Activated naive CD8-positive, alpha-beta T cell treated with anti-CD3 and anti-CD28 coated beads for 36 hours (primary cell): ENCODE measurements at places on chromosomes 7 and 10.

DNA sequence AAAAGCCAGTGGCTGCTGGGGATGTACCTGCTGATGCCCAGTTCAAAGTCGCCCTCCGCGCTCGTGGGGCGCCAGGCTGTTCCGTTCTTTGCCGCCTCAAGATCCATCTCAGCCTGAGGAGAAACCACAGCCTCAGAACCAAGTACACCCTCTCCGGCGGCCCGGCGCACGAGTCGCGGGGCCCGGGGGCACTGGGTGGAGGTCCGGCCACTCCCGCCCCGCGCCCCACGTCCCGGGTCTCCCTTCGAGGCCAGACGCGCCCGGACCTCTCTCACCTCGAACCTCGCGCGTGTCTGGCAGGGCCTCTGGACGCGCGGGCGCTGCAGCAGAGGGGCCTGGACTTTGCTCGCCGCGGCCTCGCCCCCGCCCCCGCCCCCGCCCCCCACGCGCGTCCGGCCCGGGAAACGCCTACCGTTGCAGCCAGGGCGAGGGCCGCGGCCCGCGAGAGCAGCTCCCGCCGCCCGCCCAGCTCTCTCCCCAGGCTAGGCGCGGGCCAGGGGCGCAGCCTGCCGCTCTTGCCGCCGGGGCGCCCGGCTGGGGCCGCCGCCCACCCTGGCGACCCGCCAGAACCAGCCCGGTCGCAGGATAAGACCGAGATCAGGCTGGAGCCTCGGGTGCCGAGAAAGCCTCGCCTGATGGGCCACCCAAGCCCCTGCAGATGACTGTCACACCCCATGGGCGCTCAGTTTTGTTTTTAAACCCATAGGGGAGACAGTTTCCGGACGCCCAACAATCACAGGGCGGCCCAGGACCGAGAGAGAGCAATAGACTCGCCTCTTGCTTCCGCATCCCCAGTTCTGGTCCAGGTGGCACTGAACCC is at the start of gene ABCB4:
Gene ABCB4 (minus strand): TSS at position 322 of the 820 bp plus-strand sequence. CDS start 215 bp downstream, at position 107.
- H3K27me3 ChIP-seq, result peaks cover 47% of the 10 kb centered on the region
- peaks cover 11% of the 10 kb centered on the region for H3K4me1 ChIP-seq
- peak within 1 kb of the TSS; percentile 62 for H3K27ac ChIP-seq
- peak; percentile 8 for DNase-seq

DNA sequence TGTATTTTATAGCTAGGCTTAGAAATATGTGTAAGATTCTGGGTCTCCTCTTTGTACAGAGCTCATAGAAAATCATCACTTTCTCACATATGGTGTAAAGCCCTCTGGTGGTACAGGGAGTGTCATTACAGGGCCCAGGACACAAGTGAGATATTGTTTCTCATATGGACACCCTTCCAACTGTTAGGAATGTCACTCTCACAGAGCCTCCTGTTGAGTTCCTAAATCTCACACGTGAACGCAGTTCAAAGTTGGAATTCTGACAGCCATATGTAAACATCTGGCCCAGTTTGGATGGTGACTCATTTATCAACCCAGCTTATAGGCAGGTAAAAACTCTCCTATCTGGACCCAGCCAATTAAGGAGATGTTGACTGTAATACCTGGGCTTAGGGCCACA is 35.4 kb upstream of the ZNF107 start:
- no peak overlapping the region for H3K27ac ChIP-seq

GRCh38 chr10:73997461-73997786 is 492 bp upstream of the VCL start:
- peak overlapping the region; percentile 90 for H3K4me3 ChIP-seq
- H3K27ac ChIP-seq, result peak overlapping the region; percentile 88
- DNase-seq, result no peak
- H3K36me3 ChIP-seq, result no peaks in the 10 kb centered on the region
- H3K4me1 ChIP-seq, result peaks cover 24% of the 10 kb centered on the region
- no peaks in the 10 kb centered on the region for H3K27me3 ChIP-seq

GRCh38 chr10:71205468-71205867 is 6.9 kb upstream of the UNC5B start:
- peaks cover 22% of the 10 kb centered on the region for H3K27me3 ChIP-seq
- no peak overlapping the region for H3K4me3 ChIP-seq
- peaks cover 4% of the 10 kb centered on the region for H3K4me1 ChIP-seq
- DNase-seq, result no peak
- no peaks in the 10 kb centered on the region for H3K36me3 ChIP-seq

DNA sequence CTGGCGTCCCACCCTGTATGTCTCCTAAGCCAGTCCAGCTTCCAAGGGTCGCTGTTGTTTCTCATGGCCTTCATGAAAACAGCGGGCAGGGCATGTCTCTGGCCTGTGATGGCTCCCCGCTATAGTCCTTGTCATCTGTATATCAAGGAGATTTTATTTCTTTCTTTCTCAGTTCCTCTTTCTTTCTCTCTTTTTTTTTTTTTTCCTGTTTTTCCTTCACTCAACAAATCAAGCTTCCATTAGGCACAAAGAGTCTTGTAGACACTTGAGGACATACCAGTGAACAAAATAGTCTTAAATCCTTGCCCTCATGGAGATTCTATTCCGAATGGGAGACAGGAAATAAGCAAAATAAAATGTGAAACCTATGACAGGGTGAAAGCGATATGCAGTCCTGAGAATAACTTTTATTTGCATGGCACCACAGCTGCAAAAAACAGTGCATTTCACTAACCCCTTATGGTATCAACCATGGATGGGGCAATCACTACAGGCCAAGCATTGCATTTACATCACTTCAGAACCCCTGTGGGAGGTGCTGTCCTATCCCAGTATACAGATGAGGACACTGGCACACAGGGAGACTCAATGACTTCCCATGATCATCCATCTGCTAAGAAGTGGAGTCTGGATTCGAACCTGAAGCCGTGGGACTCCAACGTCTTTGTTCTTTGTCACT is 50.7 kb downstream of the SYPL1 start:
- H3K27ac ChIP-seq, result peak overlapping the region; percentile 9
- DNase-seq, result no peak
- H3K36me3 ChIP-seq, result no peaks in the 10 kb centered on the region
- no peaks in the 10 kb centered on the region for H3K27me3 ChIP-seq
- peaks cover 55% of the 10 kb centered on the region for H3K4me1 ChIP-seq
- no peak overlapping the region for H3K4me3 ChIP-seq

GRCh38 chr7:26372704-26373103 is 81.0 kb downstream of the SNX10 start:
- peaks cover 11% of the 10 kb centered on the region for H3K36me3 ChIP-seq
- H3K4me1 ChIP-seq, result peaks cover 15% of the 10 kb centered on the region
- DNase-seq, result no peak
- H3K27me3 ChIP-seq, result peaks cover 23% of the 10 kb centered on the region

DNA sequence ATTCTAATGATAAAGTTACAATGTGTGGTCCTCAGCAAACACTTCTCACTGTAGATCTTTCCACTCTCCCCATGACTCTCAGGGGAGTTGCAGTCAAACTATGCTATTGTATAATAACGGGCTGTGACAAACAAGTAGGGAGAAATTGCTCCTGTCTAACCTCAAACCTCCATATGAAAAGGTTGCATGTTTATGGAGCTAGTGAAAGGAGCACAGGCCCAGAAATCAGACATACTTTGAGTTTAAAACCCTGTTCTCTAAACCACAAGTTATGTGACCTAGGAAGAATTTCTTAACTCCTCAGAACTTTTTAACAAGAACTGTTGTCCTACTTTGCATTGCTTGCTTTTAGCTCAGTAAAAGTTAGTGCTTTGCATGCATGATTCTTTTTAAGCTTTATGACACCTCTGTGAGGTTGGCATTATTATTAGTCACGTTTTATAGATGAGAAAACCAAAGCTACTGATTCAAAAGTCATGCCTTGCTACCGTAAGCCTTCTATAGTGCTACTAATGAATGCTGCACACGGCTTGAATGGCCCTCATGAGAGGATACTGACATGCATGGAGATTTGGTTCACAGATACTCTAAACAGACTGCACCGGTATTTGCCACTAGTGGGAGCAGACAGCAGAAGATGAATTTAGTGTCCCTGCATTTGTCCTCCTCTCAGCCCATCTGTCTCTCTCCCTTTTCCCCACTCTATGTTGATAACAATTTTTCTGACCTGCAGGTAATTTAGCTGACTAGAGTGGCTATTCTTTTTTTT is 129.5 kb upstream of the PCGF5 start:
- H3K27ac ChIP-seq, result no peak overlapping the region
- peaks cover 3% of the 10 kb centered on the region for H3K36me3 ChIP-seq
- no peaks in the 10 kb centered on the region for H3K27me3 ChIP-seq
- no peak for DNase-seq
- H3K4me3 ChIP-seq, result no peak overlapping the region
- H3K4me1 ChIP-seq, result no peaks in the 10 kb centered on the region

- H3K4me3 ChIP-seq, result no peak overlapping the region
- H3K36me3 ChIP-seq, result no peaks in the 10 kb centered on the region
- no peak overlapping the region for H3K27ac ChIP-seq
- DNase-seq, result no peak
- no peaks in the 10 kb centered on the region for H3K27me3 ChIP-seq
- no peaks in the 10 kb centered on the region for H3K4me1 ChIP-seq
Observed at GRCh38 chr7:82723411-82723810, 279.8 kb upstream of the CACNA2D1 start.

GRCh38 chr7:130136579-130137167 is 66.3 kb downstream of the KLHDC10 start:
- DNase-seq, result no peak

DNA sequence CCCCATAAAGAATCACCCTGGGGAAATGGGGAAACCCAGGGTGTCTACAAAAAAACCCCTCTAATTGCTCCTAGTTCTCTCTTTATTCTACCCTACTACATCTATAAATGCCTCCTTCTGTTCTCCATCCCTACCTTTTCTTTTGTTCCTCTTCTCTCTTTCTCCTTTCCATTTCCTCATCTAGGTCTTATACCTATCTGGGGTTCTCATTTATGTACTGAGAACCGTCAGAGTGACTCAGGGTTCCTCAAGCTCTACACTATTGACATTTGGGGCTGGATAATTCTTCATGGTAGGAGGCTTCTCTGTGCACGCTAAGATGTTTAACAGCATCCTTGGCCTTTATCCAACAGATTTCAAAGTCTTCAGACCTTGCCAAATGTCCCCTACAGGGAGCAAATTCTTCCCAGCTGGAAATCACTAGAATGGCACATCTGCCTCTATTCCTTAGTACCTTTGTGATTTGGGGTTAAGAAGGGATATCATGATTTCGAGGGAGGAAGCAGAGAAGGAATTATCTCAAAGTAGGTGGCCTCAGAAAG is 137.4 kb upstream of the PTN start:
- no peaks in the 10 kb centered on the region for H3K36me3 ChIP-seq
- no peak for DNase-seq
- no peak overlapping the region for H3K27ac ChIP-seq
- H3K27me3 ChIP-seq, result peaks cover 8% of the 10 kb centered on the region
- H3K4me1 ChIP-seq, result no peaks in the 10 kb centered on the region
- no peak overlapping the region for H3K4me3 ChIP-seq

DNA sequence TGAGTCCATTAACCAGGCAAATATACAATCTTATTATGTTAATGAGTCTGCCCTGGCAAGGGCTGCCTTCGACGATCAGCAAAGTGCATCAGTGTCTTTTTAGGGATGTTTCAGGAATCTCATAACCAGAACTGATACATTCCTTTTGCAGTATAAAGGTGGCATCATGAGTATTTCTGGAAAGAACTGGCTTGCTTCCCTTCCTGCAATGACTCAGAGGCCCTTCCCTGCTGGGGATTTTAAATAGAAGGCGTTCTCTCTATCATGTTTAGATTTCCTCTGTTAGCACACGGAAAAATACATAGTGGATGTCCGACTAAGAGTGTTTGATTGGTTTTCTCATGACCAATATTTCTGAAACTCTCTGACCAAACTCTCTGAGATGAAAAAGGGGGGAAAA is 1.8 kb downstream of the NPS start:
- H3K27me3 ChIP-seq, result peaks cover 6% of the 10 kb centered on the region
- H3K4me3 ChIP-seq, result no peak overlapping the region
- no peaks in the 10 kb centered on the region for H3K4me1 ChIP-seq
- H3K27ac ChIP-seq, result no peak overlapping the region

DNA sequence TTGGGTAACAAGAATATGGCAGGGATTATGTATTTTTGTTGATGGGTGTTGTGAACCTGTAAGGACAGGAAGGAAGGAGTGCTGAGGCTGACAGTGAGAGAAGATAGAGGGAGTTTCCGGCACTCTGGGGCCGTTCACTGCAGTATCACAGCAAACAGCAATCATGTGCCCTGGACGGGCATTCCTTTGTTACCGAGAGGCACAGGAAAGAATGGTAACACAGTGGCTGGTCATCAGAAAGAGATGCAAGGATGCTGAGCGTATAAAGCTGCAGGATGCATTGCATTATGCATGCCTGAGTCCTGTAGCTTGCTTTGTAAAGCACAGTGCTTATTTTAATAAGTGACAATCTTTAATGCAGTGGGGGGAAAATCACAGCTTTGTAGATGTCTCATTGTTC is 286.8 kb downstream of the RPS24 start:
- no peak for DNase-seq
- no peaks in the 10 kb centered on the region for H3K36me3 ChIP-seq
- no peaks in the 10 kb centered on the region for H3K27me3 ChIP-seq
- H3K27ac ChIP-seq, result no peak overlapping the region
- H3K4me3 ChIP-seq, result no peak overlapping the region

DNA sequence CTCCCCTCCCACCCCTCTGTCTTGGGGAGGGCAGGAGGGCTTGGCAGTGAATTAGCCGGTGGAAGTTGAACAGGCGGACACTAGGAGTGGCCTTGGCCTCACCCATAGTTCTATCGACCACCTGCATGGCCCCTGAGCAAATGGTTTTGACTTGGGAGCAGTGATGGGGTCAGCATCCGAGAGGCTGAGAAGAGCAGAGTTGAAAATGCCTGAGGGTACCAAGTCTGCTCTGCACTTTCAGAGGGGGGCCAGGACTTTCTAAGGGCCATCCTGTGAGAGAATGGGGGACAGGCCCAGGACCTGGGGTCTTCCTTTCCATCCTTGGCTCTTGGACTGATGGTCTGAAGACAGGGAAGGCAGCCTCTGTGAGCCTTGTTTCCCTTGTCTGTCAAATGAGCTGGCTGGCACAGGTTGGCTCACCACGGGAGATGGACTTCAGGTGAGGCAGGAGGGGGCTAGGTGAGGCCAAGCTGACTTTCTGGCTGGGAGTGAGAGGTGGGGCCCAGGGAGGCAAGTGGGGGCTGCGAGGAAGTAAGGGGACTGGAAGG is 29.4 kb downstream of the CDH23 start:
- no peak overlapping the region for H3K27ac ChIP-seq
- H3K4me1 ChIP-seq, result no peaks in the 10 kb centered on the region
- no peaks in the 10 kb centered on the region for H3K36me3 ChIP-seq
